ENCODE measurements at places on chromosomes 12 and 14.
A peak's percentile ranks its signal among the peaks of the same experiment; 100 is the strongest.

DNA sequence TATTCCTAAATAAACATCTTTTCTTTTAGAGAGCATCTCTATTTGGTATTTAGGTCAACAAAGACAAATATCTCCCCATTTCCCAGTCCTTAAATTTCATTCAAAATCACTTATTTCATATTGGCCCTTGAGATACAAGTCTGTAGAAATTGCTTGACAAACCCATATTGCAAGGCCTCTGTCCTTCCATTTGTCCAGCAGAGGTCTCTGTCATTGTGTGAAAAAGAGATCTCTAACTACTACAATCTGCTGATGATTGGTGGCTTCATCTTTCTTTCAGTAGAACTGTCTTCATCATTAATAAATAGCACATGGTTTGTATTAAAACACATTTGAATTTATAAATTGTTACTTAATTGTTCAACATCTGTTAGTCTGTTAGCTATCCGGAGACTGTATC is 252.6 kb downstream of the ACSS3 start:
- no peak for DNase-seq

GRCh38 chr12:78914859-78915331 is 50.3 kb downstream of the SYT1 start:
- DNase-seq = no peak

- no peak for DNase-seq
Observed at GRCh38 chr12:54051026-54051842, 2.4 kb upstream of the HOXC4 start.

DNA sequence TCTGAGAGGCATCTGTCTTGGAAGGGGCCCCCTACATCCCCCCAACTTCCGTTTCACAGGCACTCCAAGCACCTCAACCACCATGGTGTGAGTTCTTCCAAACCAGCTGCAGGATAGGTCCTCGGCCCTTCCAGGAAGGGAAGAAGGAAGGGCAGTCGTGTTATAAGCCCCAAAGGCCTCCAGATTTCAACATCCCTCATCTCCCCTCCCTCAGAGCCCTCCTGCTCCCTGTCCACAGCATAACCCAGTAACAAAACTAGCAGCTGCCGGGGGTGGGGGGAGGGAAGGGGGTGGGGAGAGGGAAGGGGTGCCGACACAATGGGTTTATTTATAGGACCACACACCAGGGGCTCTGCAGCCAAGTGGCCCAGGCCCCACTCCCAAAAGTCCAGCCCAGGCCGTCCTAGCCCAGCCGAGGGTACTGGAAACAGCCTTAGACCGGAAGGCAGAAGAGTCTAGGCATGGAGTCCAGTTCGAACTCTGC is 18.3 kb downstream of the NCKAP5L start:
- no peak for DNase-seq

DNA sequence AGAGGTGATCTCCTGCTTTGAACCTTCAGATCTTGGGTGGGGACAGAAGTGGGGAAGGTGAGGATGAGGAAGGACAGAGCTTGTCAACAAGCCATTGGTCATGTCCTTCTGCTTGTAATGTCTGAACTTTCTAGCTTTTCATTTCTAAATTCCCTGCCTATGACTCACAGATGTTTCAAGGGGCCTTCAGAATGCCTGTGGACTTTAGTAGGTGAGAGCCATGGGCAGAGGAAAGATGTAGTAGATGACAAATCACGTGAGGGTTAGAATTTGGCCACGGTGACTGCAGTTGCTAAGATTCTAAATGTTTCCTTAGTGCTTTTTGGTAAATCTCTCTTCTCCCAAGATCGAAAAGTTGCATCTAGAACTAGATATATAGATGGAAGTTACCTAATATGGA is 18.7 kb upstream of the CREBL2 start:
- no peak for DNase-seq

DNA sequence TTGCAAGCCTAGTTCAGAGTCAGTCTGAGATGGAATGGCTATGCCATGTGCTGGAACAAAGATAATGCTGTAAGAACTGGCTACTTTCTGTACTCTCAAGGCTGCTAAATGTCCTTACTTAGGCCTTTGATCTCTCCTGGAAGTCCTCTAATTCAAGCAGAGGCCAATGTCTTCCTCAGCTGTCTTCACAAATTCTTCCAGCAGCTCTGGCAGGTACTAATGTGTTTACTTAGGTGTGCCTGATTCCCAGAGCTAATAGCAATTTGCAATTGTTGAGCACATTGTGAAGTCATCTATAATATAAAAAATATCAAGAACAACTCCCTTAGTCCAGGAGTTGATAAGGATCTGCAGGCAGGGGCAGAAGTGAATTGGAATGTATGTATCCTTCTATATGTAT is 3.8 kb upstream of the MYF5 start:
- no peak for DNase-seq

GRCh38 chr12:1918884-1919236 is 408 bp upstream of the CACNA2D4 start:
- DNase-seq = no peak

GRCh38 chr14:96519970-96520369 is 17.8 kb downstream of the PAPOLA start:
- DNase-seq = no peak

GRCh38 chr14:31297701-31298344 is 90.2 kb upstream of the HECTD1 start:
- no peak for DNase-seq

DNA sequence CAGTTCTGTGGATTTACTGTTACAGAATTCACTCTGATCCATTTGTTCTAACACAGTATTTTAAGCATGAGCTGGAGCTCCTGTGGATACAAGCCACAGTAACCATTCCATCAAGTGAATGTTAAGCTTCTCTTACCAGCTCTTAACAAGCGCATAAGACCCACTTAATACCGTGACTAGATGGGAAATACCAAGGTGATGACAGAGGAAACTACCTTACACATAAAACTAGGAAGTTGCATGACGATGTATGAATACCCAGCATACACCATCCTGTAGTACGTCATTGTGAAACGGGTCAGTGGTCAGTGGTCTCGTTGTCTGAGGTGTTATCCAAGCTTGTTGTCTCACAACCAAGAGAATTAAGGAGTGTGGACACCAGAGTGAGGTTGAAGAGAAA is 2.0 kb upstream of the GALC start:
- DNase-seq = no peak

DNA sequence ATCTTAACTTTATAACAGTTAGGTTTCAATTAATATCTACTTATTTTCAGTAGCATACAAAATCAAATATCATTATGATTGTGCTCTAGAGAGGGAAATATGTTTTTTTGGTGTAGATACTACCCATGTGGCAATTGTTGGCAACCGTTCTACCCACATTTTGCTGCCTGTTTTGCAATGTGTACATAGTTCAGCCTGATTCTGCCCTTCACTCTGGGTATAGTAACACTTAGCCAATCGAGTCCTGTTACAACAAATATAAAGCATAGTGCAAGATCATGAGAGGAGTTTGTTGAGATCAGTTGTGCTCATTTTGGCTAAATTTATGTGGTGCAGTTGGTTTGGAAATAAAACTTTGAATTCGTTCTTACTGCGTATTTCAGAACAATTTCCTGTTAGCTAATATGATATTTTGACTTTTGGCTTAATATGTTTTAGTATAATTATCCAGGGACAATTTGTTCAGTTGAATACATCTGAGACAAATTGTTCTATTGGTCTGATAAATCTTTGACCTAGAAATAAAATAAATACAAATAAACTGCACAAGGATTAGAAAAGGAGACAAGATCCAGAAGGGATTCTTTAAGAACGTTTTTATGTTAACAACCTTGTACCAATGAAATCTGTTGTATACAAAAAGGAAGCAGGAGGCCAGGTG is 76.9 kb downstream of the ATF7IP start:
- no peak for DNase-seq

DNA sequence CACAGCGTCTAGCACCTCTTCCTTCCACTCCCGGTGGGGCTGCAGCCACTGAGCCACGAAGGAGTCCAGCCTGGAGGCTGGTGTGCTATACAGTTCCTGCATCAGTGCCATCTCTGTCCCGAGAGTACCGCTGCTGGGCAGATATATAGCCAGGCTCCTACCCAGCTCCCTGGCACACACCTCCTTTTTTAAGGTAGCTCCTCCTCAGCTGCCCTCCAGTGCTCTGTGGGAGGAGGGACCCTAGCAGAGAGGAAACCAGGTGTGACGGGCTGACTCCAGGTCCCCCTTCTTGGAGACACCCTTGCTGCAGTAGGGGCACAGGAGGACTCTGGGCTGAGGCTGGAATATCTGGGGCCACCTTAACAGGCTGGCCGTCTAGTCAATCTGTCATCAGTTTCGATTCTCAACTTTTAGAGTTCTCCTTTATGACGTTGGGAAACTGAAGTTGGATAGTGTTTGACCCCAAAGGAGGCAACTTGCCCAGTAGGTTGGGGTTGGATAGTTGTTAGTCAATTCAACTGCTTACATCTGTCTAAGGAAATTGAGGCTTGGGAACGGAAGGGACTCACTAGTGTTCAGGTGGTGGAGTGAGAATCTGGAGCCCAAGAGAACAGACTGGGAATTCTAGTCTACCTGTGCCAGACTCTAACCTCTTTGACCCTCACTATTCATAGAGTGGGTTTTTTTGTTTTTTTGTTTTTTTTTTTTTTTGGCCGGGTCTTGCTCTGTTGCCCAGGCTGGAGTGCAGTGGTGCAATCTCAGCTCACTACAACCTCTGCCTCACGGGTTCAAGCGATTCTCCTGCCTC is at the start of gene OASL:
Gene OASL (minus strand): TSS at position 386 of the 808 bp plus-strand sequence. CDS start 275 bp downstream, at position 111.
- peak; percentile 5 for DNase-seq

DNA sequence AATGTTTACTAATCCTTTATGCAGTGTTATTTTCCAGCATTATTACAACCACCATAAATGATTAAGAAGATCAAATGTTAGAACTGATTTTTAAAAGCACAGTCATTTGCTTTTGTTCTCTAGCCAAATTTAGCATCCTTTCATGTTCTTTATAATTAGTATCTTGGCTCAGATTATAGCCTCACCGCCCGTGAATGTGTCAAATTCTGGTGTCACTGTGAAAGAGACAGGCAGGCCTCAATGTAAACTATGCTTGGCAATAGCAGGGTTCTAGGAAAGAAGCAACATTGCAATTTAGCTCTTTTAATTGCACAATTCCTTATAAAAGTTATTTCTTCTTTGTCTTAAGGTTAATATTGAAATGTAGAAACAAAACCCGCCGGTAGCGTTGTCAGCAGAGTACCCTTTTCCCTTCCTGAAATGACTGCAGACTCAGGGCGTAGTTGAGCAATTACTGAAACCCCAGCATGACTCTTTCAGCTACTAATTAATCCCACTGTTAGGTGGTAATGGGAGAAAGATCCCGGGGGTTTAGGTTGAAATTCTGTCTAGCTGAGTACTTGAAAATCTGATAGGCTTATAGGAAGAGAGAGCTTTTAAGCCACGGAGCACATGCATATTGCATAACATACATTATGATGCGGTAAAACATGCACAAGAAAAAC is 1600.5 kb upstream of the SEL1L start:
- no peak for DNase-seq

DNA sequence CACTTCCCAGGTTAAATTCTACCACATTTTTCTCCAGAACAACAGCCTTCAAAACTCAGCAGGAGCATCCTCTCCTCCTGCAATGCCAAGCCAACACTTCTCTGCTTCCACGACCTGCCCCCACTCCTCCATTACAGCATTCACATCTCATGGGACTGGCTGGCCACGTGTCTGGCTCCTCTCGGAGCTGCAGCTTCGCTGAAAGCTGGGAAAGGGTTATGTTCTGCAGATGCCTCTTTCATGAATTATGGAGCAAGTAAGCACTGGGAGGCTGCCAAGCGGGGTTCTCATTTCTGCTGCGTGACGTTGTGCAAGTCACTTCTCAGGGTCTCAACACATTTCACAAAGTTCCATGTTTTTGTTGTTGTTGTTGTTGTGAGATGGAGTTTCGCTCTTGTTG is 142.2 kb upstream of the RFLNA start:
- no peak for DNase-seq

- no peak for DNase-seq
Observed at GRCh38 chr12:15933751-15934150, 22.6 kb downstream of the DERA start.

- DNase-seq = no peak
Observed at GRCh38 chr14:79246173-79246572, 965.1 kb downstream of the DIO2 start.

- no peak for DNase-seq
Observed at GRCh38 chr14:75667099-75667765, 6.2 kb downstream of the TTLL5 start.

- DNase-seq = no peak
Observed at GRCh38 chr12:50955697-50956096, 3.4 kb downstream of the HIGD1C start.

GRCh38 chr12:2540535-2540941 is 254.2 kb upstream of the FKBP4 start:
- DNase-seq = no peak

DNA sequence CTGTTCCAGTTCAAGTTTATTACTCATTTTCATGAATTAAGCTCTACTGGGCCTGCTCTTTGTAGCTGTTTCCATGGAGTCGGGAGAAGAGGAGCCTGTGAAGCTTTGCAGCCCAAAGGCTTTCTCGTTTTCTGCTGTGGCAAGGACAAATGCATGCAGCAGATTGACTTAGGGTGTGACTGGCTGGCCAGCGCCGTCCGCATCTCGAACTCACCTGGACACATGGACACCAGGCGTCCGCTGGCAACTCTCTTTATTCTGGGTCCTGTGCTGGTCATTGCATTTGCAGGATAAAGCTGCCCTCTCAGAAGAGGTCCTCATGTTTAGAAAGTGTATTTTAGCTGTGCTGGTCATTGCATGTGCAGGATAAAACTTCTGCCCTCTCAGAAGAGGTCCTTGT is 350.4 kb downstream of the TMEM121 start:
- DNase-seq = no peak

DNA sequence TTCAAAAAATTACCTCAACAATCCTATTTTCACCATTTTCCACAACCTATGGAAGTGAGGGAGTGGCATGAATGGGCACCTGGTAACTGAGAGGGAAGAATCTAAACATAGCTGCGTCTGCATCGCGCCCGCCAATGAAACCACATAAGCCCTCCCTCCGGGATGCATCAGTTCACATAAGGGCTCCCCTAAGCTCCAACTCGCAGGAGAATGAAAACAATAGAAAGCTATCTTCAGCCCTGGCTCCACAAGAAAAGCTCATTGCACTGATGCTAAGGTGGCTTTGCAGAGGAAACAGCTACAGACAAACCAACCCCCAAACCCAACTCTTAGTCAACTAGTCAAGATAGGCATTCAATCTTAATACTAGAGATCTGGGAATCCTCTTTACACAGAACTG is 173.3 kb downstream of the FOXN3 start:
- DNase-seq = no peak
